ENCODE measurements at places on chromosomes 13 and 19. TPM values are rescaled to one million over a fixed set of nuclear protein-coding genes. Genes with fewer than 3 reads are reported as not detected.

Gene CRB3
- total RNA-seq, result not detected

Gene MBD3
- total RNA-seq, result 128 TPM

Gene DMKN
- not detected for total RNA-seq

Gene ADAMTSL5
- total RNA-seq, result 4.0 TPM

GRCh38 chr13:88459331-88459730, 788.2 kb downstream of the SLITRK5 start:
- DNase-seq, result no peak
- no peaks in the 10 kb centered on the region for H3K4me1 ChIP-seq

DNA sequence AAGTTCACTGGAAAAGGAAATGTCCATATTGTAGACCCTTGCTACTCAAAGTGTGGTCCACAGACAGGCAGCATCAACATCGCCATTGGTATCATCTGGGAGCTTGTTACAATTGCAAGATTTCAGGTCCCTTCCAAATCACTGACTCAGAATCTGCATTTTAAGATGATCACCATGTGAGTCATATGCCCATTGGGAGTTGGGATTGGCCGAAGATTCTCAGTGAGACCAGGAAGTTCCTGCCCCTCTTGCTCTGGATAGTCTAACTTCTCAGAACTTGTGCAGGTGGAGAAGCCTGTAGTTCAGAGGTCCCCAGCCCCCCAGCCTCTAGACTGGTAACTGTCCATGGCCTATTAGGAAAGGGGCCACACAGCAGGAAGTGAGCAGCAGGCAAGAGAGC, 48.9 kb upstream of the URAD start:
- H3K4me3 ChIP-seq, result no peak overlapping the region
- H3K27ac ChIP-seq, result no peak overlapping the region
- DNase-seq, result peak; percentile 10

DNA sequence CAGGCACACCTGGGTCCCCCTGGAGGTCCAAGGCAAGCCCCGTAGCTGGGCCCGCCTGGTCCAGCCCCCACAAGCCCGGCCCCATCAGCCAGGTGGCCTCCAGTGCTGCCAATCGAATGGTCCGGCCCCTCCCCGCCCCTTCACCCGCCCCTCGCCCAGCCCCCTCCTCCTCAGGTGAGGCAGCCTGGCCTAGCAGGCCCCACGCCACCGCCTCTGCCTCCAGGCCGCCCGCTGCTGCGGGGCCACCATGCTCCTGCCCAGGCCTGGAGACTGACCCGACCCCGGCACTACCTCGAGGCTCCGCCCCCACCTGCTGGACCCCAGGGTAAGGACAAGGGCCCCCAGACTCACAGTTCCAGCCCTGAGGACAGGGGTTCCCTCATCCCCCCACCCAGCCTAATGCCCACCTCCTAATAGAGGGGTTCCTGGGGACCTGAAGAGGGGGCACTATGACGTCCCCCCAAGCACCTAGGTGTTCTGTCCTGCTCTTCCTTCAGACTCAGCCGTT, at the start of gene HPN:
Gene HPN (plus strand): TSS at position 174 of the 508 bp plus-strand sequence. CDS start 786 bp downstream, outside the sequence.
- DNase-seq, result no peak
- H3K27ac ChIP-seq, result no peak within 1 kb of the TSS
- no peak within 1 kb of the TSS for H3K4me3 ChIP-seq
- no peaks in the 10 kb centered on the region for H3K27me3 ChIP-seq
- H3K36me3 ChIP-seq, result no peaks in the 10 kb centered on the region

GRCh38 chr13:113616991-113617749, 32.6 kb downstream of the TFDP1 start:
- H3K27ac ChIP-seq, result no peak overlapping the region
- H3K27me3 ChIP-seq, result no peaks in the 10 kb centered on the region
- no peak overlapping the region for H3K4me3 ChIP-seq
- no peak for DNase-seq
- peaks cover 83% of the 10 kb centered on the region for H3K36me3 ChIP-seq

- H3K36me3 ChIP-seq, result peaks cover 4% of the 10 kb centered on the region
- H3K27me3 ChIP-seq, result no peaks in the 10 kb centered on the region
- no peak overlapping the region for H3K4me3 ChIP-seq
- H3K4me1 ChIP-seq, result peaks cover 10% of the 10 kb centered on the region
- no peak for DNase-seq
Observed at GRCh38 chr13:43877766-43878165, 1.8 kb downstream of the CCDC122 start.

DNA sequence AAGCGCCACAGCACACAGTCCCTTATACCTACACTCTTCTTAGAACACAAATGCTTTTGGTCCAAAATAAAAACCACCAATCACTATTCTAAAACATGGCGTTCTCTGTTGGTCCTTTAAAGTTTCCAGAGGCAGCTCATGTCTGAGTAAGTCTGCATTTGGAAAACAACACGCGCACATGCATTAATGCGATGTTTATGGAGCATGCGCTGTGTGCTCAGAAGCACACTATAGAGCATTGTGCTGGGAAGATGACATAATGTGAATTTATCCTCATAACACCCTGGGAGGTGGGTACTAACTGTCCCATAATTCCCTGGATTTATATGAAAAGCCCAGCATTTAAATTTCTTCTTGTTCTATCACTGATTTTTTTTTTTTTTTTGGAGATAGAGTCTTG, 10.7 kb downstream of the ZNF682 start:
- H3K27ac ChIP-seq, result no peak overlapping the region
- H3K36me3 ChIP-seq, result no peaks in the 10 kb centered on the region
- DNase-seq, result no peak
- no peaks in the 10 kb centered on the region for H3K27me3 ChIP-seq
- H3K4me3 ChIP-seq, result no peak overlapping the region

DNA sequence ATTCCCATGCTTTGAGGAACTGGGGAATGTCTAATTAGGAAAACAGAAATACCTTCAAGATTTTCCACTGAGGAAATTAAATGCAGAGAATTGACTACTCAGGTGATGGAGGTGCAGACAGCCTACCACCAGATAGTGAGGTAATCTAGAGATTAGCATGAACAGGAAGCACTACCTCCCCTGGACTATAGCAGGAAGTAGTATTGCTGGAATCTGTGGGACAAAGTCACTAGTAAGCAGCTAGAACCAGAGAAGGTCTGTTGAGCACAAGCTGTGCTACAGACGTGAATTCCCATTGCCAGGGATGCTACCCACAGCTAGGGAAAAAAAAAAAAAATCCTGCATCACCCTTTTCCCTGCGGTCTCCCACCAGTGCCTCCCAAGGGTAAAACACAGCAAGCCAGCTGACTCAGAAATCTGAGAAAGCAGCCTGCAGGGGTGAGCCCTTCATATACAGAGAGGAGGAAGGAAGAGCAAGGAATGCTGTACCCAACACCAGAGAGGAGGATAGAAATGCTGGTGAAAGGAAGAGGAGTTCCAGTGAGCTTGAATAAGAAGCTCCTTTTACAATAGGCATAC, 10.2 kb downstream of the ENOX1 start:
- H3K4me1 ChIP-seq, result no peaks in the 10 kb centered on the region
- H3K36me3 ChIP-seq, result no peaks in the 10 kb centered on the region
- no peak overlapping the region for H3K4me3 ChIP-seq
- H3K27me3 ChIP-seq, result no peaks in the 10 kb centered on the region
- DNase-seq, result no peak
- H3K27ac ChIP-seq, result no peak overlapping the region

DNA sequence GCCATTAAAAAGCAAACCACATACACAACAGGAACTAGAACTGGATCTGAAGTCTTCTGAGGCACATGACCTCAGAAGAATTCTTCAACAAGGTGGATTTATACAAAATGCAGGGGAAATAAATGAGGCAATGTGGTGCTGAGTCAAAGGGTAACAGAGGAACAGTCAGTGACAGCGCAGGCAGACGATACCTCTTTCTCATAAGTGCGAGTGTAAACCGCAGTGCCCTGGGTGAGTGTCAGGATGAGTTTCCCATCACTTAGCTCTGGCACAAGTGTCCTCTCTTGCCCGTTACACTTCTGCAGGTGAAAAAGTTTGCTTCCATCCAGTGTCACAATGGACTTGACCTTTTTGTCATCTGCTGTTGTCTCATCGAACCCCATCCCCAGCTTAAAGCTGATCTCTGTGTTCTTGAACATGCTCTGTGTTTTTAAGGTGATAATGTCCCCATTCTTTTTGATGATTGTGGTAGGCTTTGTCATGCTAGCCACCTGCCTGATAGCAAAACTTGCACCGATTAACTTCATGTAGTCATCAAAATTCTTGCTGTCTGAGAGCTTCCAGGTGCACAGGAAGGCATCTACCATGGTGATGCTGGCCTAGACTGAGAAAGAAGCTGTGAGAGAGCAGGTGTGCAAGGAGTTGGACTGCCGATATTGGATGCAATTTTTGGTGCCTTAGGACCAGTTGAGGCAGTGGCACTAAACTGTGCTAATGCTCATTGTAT, 97.3 kb downstream of the AKAP11 start:
- peaks cover 11% of the 10 kb centered on the region for H3K4me1 ChIP-seq
- no peaks in the 10 kb centered on the region for H3K36me3 ChIP-seq
- H3K27me3 ChIP-seq, result no peaks in the 10 kb centered on the region
- H3K27ac ChIP-seq, result no peak overlapping the region

GRCh38 chr13:109509154-109509900, 277.1 kb downstream of the IRS2 start:
- no peaks in the 10 kb centered on the region for H3K36me3 ChIP-seq
- peaks cover 28% of the 10 kb centered on the region for H3K27me3 ChIP-seq
- no peak for DNase-seq

DNA sequence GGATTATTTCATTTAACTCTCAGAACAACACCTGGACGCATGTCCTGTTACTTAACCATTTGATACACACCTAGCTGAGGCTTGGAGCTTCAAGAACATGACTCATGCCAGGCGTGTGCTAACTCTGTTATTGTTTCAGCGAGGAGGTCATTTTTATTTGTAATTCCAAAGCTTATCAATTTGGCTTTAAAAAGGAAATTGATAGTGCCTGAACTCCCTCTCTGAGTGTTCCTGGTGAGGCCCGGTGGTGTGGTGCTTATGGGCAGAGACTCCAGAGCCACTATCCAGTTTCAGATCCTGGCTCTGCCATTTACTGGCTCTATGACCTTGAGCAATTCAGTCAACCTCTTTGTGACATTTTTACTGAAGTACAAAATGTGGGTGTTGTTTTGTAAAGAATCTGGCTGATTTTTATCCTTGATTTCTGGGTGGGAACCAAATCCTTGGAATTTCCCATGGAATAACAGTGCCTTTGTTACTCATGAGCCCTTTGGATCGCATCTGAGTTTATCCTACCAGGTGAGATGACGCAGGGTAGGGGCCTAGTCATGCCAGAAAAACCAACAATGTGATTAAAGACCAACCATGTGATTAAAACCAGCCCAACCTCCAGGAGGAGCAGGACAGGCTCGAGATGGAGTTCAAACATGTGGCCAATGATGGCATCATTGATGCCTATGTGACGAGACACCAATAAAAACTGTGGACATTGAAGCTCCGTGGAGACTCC, 198.8 kb downstream of the MYO16 start:
- H3K27me3 ChIP-seq, result no peaks in the 10 kb centered on the region
- DNase-seq, result no peak
- no peaks in the 10 kb centered on the region for H3K36me3 ChIP-seq
- H3K4me1 ChIP-seq, result no peaks in the 10 kb centered on the region
- H3K4me3 ChIP-seq, result no peak overlapping the region

DNA sequence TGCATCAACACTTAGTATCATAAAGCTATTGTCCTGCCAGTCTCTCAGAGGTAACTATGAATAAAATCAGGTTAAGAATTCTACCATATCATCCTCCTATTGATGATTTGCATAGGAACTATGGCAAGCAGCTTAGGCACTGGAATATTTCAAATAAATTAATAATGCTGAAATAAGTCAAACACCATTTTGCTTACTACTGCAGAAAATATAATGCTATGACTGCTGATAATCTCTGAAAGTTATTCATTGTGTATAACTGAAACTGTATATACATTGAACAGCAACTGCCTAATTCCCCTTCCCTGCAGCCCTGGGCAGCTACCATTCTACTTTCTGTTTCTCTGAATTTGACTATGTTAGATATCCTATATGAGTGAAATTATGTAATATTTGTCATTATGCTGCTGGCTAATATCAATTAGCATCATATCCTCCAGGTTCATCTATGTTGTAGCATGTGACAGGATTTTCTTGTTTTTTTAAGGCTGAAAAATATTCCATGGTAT, 318.8 kb upstream of the SGCG start:
- no peaks in the 10 kb centered on the region for H3K36me3 ChIP-seq
- no peaks in the 10 kb centered on the region for H3K4me1 ChIP-seq
- no peak overlapping the region for H3K27ac ChIP-seq
- H3K27me3 ChIP-seq, result no peaks in the 10 kb centered on the region
- no peak for DNase-seq

Data from SJSA1 (cell line).